Ureter (tissue), 1 donor: ENCODE measurements at places on chromosomes 7 and 10.

- DNase-seq: no peak
Measured at GRCh38 chr10:30114881-30115625, 55.7 kb upstream of the JCAD start.

GRCh38 chr7:135647755-135648154 lies 14.6 kb upstream of the STMP1 start:
- DNase-seq: no peak

GRCh38 chr7:100649826-100650565 lies 6.3 kb downstream of the ACTL6B start:
- no peak for DNase-seq

- no peak for DNase-seq
Measured at GRCh38 chr10:37733822-37734221, 123.6 kb downstream of the ZNF248 start.

DNA sequence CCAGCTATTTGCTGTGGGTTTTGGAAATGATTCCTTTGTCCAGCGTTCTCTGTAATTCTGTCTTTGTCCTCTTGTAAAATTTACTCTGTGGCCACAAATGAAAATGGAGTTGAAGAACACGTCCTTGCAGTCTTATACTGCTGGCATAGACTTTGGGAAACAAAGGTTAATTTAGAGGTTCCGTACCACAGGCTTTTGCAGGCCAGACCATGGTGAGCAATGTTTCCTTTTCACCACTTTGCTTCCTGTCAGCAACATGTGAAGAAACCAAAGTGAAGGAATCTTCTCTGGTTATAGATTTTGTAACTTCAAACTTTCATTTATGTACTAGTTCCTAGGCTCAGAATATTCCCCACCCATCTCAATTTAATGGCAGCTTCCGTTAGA lies 488.5 kb downstream of the MDFIC start:
- DNase-seq: no peak

DNA sequence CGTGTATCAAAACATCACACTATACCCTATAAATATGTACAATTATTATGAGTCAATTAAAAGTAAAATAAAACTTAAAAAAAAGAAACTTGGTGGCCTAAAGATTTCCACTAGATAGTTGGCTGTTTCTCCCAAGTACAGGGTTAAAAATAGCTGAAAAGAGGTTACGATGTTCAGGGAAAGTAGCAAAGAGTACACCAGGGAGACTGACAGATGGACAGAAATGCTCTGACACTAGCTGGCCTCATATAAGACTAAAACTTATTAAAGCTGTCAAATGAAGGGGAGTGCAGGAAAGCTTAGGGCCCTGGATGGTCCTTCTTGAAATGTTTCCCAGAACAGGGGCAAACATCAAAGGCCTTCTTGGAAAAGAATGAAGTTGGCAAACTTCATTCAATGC lies 51.3 kb downstream of the TCAF1 start:
- no peak for DNase-seq

GRCh38 chr7:33184828-33185227 lies 55.5 kb downstream of the BBS9 start:
- no peak for DNase-seq

- DNase-seq: no peak
Measured at GRCh38 chr7:19105546-19105945, 11.9 kb downstream of the TWIST1 start.
